ENCODE measurements at places on chromosomes 4 and X.

DNA sequence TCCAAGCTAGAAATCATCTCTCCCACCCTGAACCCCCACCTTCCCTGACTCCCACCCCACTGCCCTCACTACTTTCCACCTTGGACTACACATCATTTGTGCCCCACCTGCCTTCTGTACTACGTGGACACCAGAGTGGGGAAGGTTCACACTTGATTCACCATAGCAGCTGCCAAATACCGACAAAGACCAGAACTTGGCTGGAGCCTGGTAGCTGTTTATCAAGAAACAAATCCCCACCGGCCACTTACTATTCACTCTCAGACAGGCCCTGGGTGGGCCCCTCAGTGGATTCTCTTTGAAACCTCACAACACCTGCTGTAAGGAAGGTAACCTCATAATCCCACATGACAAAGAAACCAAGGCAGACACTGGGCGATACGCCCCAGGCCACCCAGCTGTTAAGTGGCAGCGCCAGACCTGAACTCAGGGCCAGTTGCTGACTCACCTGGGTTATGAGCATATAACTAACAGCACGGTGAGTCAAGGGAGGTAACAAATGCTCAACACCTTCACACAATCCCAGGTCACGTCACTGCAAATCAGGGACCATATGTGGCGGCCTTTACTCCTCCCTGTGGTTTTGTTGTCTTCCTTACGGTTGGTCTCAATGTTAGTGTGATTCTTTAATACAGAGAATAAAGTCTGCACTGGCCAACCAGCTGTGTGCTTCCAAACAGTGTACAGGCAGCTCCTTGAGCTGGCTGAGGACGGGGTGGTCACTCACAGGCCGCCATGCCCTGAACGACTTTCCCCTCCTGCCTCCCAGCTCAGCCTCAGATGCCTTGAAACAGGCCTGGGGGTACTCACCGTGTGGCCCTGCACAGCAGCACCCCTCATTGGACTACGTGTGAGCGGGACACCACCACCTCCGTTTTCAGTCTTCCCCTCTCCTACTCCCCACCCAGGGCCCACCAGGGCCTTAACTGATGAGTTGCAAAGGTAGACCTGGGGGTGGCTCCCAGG lies 7.5 kb downstream of the WDR1 start:
- DNase-seq: no peak

DNA sequence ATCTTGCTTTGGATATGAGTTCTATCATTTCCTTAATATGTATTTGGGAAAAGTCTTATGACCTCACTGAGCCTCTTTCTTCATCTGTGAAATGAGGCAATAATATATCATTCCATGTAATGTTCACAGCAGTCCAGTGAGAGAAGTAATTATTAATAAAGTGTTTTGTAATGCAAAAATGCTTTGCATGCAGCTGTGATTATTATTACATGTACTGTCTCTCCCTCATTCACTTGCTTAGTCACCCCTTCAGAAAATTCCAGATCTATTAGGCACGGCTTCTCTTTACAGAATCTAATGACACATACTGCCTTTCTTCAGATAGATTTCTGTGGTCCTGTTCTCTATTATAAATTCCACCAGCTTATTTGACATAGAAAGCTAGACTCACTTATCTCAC lies 53.5 kb upstream of the FGF13 start:
- DNase-seq: no peak

DNA sequence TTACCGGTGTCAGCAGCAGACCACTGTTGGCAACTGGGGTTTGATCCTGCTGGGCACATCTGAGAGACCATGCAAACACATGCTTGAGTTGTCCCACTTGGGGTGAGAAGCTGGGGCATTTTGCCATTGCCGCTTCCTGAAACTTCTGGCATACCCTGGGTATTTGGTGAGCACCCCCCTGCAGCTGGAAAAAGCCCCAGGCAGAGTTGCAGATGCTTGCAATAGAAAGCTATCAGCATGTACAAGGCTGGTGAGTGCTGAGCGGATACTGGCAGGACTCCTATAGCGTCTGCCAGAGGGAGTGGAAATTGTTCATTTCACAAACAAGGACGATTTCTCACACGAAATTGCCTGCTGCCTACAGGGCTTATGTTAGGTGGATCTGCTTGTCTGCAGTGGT lies 32.3 kb downstream of the SUPT20HL1 start:
- DNase-seq: no peak

DNA sequence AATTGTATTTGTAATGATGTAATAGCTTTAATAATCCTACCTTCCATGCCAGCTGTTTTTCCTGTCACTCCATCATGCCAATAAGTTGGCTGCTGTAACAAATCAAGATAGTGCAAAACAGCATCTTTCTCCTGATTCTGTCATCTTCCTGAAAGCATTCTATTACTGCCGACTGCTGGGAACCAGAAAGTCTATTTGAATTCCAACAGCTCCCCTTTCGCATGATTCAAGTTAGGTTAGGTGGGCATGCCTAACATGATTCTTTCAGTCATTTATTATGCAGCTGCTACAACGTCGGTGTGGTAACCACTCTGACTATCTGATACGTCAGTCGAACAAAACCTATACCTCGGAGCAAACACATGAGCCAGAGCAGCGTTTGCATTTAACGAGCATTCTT lies 127.9 kb upstream of the DMD start:
- DNase-seq: no peak

GRCh38 chr4:166198041-166198440 lies 325.0 kb downstream of the TLL1 start:
- no peak for DNase-seq

- DNase-seq: no peak
Measured at GRCh38 chrX:21658746-21659145, 616 bp upstream of the KLHL34 start.

DNA sequence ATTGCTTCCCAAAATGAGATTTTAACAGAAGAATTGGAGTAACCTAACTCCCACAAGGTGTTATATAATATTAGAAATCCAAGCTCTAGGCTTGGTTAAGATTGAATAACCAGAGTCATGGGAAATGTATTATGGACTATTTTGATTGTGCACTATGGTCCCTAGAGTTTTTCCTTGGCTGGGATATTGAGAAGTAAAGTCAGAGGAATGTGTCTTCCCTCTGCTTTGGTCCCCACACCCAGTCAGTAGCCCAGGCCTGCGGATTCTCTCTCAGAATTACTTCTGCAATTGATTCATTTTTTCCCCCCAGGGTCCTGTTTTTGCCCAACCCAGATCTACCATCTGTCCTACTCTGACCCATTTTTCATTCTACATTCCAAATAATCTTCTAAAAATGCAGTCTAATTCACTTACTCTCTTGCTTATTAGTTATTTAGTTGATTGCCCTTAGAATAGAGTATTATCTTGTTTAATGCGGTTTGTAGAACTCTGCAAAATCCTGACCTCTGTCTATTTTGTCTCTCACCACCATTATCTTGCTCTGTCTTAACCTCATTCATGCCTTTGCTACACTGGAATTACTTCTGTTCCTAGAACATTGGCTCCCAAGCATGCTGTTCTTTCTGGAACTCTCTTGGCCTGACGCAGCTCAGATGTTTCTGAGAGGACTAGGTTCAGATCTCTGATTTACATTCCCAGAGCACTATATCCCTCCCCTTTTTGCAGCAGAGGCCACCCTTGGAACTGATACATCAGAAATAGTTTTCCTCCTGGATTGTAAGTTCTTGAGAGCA lies 23.6 kb downstream of the GUCY1A1 start:
- no peak for DNase-seq

DNA sequence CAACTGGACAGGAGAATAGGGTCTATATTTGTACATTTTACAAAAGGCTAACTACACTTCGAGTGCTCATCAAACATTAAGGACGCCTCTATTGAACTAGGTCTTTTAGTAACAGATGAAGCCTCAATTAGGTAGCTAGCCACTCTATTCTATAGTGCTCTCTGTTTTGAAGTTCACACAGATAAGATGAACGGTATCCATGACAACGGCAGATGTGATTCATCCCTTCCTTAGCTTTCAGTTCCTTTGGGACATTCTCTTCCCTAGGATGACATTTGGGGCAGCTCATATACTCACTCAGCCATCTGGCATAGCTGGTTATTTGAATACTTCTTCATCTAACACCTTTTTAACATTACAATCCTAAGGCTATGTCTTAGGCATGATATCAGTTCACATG lies 62.4 kb upstream of the WDFY3 start:
- DNase-seq: no peak

All from lower leg skin (tissue), 4 donors.